Epithelial cell of proximal tubule (primary cell): ENCODE measurements at places on chromosomes 1 and 21. TPM values are rescaled to one million over a fixed set of nuclear protein-coding genes. Genes with fewer than 3 reads are reported as not detected.

FMO5 gene
- total RNA-seq: 0.29 and 1.0 TPM in 2 replicates

CFHR1 gene
- total RNA-seq: not detected in 2 replicates

RPS27 gene
- 1,876 and 2,488 TPM in 2 replicates for total RNA-seq

FCGR3A gene
- total RNA-seq: not detected in 2 replicates

EXTL1 gene
- 0.07 and 0.12 TPM in 2 replicates for total RNA-seq

CDC42BPA gene
- 13.2 and 15.6 TPM in 2 replicates for total RNA-seq

TDRD10 gene
- not detected in 2 replicates for total RNA-seq

KLHDC7A gene
- 0.98 and 1.6 TPM in 2 replicates for total RNA-seq

OSBPL9 gene
- total RNA-seq: 62.6 and 69.7 TPM in 2 replicates

AK5 gene
- 9.3 and 25.0 TPM in 2 replicates for total RNA-seq

EFNA3 gene
- 1.7 and 2.8 TPM in 2 replicates for total RNA-seq

OR2L2 gene
- total RNA-seq: not detected in 2 replicates

BCAR3 gene
- total RNA-seq: 64.2 and 74.8 TPM in 2 replicates

NLRP3 gene
- total RNA-seq: 7.4 and 8.5 TPM in 2 replicates

CASZ1 gene
- total RNA-seq: 11.8 and 17.9 TPM in 2 replicates

LRRC39 gene
- 0.07 TPM in 1 of 2 replicates, not detected in the other for total RNA-seq

TLCD4 gene
- total RNA-seq: 3.2 and 5.4 TPM in 2 replicates

ADCY10 gene
- total RNA-seq: not detected in 2 replicates

FNBP1L gene
- total RNA-seq: 32.1 and 37.6 TPM in 2 replicates

LCE1D gene
- total RNA-seq: not detected in 2 replicates

EPHB2 gene
- 47.8 and 93.6 TPM in 2 replicates for total RNA-seq

SNAP47 gene
- total RNA-seq: 36.3 and 40.7 TPM in 2 replicates

FAM151A gene
- total RNA-seq: not detected in 2 replicates

FNDC7 gene
- total RNA-seq: not detected in 2 replicates

LCE1C gene
- total RNA-seq: not detected in 2 replicates

CHI3L2 gene
- total RNA-seq: not detected in 2 replicates

C2CD2 gene
- 7.1 and 7.6 TPM in 2 replicates for total RNA-seq

MYOG gene
- not detected in 2 replicates for total RNA-seq

PTTG1IP gene
- 311 and 421 TPM in 2 replicates for total RNA-seq

PYHIN1 gene
- total RNA-seq: not detected in 2 replicates

PUM1 gene
- 42.4 and 51.4 TPM in 2 replicates for total RNA-seq

CYP4A11 gene
- not detected in 2 replicates for total RNA-seq

RIT1 gene
- 16.3 and 17.6 TPM in 2 replicates for total RNA-seq

ASCL5 gene
- total RNA-seq: not detected in 2 replicates

LYPD8 gene
- total RNA-seq: not detected in 2 replicates

C1orf210 gene
- 0.29 and 2.5 TPM in 2 replicates for total RNA-seq

PBX1 gene
- 3.0 and 4.4 TPM in 2 replicates for total RNA-seq

ZSCAN20 gene
- total RNA-seq: 3.1 and 4.0 TPM in 2 replicates

S100A3 gene
- total RNA-seq: 10.2 and 27.6 TPM in 2 replicates

CD1D gene
- total RNA-seq: 0.72 and 3.0 TPM in 2 replicates

FYB2 gene
- not detected in 2 replicates for total RNA-seq

ZNF678 gene
- 5.4 and 7.1 TPM in 2 replicates for total RNA-seq

LRRN2 gene
- total RNA-seq: 1.1 and 5.4 TPM in 2 replicates

GGPS1 gene
- total RNA-seq: 17.1 and 26.3 TPM in 2 replicates

LINGO4 gene
- not detected in 2 replicates for total RNA-seq

FNDC5 gene
- not detected in 2 replicates for total RNA-seq

MATN1 gene
- total RNA-seq: not detected in 2 replicates

LDLRAD1 gene
- total RNA-seq: not detected in 2 replicates

WNT3A gene
- not detected in 2 replicates for total RNA-seq

TNFRSF4 gene
- 0.36 and 0.40 TPM in 2 replicates for total RNA-seq

TAS1R1 gene
- total RNA-seq: not detected in 2 replicates

TEDDM1 gene
- total RNA-seq: not detected in 2 replicates

FCRLA gene
- 0.35 TPM in 1 of 2 replicates, not detected in the other for total RNA-seq

KRTAP19-3 gene
- not detected in 2 replicates for total RNA-seq
